ENCODE measurements at places on chromosomes 12 and 14.

DNA sequence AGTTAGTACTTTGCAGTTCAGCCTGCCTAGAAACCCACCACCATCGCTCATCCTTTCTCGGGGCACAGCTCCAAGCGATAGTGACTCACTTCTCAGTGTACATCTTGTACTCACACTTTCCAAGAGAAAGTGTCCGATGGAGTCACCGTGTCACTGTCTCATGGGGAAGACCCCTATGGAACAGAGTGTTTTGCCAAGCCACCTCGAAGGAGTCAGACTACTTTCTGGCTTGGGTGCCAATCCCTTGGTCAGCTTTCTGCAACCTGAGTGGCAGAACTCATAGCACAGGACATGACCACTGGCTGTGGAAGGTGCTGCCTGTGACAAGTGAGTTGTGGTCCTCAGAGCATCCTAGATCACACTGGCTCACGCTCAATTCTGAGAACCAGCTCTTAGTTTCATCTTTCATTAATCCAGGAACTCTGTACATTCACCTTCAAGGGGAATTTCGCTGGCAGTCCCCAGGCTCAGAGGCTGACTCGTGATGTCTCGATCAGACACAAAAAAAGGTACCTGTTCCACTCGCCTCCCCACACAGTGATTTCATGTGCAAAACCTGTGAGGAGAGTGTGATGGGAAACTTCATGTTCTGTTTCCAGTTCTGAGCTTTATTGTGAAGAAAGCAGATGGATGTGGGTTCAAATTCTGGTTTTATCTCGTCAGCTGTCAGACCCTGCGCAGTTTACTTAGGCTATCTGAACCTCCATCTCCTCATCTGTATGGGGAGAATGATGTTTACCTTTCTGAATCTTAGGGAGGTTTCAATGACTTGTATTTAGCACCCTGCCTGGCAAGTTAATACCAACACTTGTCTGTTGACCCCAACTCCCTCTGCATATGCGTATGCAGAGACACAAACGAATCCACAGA lies 127.3 kb upstream of the CCND2 start:
- no peak for DNase-seq

- no peak for DNase-seq
Measured at GRCh38 chr14:99035712-99036610, 236.0 kb downstream of the BCL11B start.

GRCh38 chr12:107094183-107094448 lies 767 bp upstream of the CRY1 start:
- DNase-seq = no peak

DNA sequence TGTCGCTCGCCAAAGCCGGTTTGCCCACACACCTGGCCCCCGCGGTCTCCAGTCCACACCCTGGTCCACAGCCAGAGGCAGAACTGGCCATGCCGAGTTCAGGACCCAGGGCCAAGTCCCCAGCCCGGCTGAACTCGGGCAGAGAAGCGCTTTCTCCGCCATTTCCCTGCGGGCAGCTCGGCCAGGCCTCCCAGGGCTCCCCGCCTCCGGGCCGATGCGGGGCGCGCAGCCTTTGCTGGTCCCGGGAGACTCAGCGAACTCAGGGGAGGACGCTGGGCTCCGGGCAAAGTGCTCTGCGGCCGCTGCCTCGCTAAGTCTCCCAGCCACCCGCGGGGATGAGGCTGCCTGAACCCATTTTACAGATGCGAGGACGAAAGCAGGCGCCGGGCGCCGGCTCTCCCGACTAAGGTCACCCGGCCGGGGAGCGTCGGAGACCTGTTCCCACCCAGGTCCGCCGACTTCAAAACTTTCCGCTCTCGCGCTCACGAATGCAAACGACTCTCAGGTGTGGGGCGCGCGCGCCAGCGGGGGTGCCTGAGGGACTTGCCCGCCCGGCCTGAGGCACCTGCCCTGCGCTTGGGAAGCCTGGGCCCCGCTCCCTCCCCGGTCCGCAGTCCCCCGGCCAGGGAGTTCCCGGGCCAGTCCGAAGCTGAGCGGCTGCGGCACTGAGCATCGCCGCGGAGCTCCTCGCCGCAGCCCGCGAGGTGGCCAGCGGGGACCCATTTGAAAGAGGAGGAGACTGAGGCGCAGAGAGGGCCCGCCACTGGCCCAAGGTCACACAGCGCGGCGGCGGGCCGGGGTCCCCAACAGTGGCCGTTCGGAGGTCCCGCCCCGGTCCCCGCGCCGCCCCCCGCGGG lies 627 bp downstream of the TESC start:
- DNase-seq = peak; percentile 7

DNA sequence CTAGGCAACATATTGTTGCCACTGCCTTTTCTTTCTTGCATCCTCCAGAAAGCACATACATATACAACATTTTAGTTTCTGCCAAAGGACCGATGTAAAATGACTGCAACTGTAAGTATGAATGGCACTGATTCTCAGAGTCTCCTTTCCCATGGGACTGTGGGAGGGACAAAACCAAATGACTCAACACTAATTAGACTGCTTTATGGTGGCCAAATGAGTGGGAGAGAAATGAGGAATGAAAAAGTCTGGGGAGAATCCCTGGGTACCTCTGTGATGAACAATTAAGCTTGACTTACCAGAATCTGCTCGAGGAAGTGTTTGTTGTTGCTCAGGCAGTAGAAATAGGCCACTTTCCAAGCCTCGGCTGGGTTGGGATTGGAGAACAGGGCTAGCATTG lies 10.1 kb downstream of the ZFYVE26 start:
- no peak for DNase-seq

DNA sequence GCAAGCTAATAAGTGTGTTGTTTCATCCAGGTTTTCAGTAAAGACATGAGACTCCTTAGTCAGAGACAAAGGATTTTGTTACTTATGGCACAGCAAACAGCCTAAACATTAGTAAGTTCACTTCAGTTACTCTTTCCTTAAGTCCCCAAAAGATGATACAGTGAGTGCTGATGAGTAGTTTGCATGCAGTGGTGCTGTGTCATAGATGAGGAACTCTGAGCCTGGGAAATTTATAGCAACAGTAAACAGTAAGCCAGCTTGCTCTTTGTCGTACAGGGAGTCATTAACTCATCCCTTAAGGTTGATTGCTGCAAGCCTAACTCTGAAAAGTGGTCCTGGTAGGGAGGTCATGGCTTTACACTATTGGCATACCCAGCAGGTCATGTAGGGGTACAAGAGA lies 208.6 kb upstream of the OR4E1 start:
- DNase-seq = no peak

DNA sequence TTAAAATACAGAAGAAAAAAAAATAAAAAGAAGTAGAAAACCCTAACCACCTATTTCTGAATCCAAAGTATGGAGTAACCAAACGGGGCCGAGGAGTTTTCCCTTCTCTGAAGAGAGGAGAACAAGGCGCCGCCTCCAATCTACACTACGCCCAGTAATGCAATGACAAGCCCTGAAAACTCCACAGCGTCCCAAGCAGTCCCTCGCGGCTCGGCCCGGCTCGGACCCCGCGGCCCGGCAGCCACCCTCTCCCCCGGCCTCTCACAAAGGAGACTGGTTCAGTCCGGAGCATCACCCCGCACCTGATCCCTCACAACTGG lies 371 bp downstream of the CHD8 start:
- DNase-seq = peak; percentile 8

DNA sequence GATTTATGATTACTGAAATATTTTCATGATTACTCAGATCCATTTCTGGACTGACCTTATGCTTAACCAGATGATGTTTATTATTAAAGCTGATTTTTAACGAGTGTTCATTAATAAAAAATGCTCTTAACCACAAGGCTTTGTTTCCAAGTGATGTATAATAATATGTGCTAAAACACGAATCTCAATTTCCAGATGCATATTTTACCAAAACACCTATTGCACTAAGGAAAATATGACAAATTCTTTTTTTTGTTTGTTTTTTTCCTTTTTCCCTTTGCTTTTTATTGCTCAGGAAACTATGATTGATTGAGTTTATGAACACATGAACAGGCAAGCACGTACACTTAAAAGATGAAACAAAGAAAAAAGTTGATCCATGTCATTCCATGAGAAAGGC lies 16.9 kb upstream of the DUSP6 start:
- DNase-seq = no peak

DNA sequence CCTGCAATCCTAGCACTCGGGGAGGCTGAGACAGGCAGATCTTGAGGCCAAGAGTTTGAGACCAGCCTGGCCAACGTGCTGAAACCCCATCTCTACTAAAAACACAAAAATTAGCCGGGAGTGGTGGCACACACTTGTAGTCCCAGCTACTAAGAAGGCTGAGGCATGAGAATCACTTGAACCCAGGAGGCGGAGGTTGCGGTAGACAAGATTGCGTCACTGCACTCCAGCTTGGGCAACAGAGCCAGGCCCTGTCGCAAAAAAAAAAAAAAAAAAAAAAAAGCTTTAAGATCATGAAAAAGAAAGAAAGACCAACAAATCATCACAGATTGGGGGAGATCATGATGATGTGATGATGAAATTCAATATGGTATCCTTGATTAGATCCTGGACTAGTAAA lies 30.6 kb downstream of the WDR89 start:
- no peak for DNase-seq

GRCh38 chr14:34257505-34257904 lies 204.5 kb downstream of the SPTSSA start:
- no peak for DNase-seq

DNA sequence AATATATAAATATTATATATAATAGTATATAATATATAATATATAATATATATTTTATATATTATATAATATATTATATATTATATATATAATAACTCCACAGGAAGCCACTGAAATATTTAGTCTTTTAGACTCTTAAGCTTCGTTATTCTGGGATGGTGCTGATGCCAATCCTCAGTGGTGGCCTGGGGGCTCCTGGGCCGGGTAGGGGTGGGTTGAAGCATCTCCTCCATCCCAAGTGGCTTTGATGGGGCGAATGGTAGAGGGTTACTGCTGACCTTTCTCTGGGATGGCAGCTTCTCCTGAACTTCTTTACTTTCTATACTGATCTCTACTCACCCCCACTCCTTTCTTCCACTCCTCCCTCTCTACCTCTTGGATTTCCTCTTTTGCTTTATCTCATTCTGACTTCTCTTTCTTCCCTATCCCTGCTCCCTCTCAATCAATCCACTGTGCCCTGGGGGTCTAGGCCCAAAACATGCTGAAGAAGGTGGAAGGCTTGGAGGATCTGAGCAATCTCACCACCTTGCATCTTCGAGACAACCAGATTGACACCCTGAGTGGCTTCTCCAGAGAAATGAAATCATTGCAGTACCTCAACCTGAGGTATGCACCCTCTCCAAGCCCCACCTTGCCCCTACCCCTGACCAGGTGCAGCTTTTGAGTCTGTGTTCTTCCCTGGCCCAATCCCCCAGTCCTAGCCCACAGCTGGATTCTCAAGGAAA lies 4.8 kb upstream of the ENO2 start:
- no peak for DNase-seq

DNA sequence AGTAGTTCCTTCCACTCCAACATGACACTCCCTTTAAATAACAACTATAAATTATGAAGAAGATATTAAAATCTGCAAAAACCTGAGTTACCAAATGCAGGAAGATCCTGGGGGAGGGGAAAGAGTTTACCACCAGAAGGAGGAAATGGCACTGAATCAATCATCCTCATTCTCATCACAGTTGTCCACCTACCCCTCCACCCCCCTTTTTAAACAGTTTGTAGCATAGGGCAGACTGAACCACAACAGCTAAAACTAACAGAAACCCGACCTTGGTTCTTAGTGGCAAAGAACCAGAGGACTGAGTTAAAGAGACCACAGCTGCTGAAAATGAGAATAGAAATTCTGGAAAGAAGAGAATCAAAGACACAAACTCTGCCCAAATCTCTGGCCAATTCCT lies 189.5 kb downstream of the MED13L start:
- DNase-seq = no peak

DNA sequence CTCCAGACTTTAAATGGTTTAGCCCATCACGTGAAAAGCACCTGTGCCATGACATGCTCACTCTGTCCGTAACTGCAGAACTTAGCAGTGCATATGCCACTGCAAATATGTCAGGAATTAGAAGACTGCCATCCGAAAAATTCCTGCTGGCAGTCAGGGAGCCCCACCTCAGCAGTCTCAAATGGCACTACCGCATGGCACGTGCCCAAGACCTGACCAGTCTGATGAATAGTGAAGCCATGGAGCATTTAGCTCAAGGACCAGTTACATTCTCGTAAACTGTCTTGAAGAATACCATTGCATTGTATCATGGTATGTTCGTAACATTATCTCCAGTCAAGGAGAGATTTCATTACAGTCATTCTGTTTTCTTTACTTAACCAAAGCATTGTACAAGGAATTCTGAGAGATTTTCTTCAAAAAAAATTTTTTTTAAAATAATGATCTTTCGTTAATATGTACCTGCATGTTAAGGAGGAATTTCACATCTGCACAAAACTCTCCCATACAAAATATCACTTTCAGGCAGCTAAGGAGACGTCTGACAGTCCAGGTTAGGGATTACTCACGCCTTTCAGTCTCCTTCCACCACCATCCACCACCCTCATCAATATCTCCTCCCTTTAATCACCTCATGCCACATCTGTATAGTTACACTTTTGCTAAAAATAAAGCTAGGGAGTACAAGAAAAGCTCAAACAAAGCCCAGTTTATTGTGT lies 138.5 kb downstream of the ANO2 start:
- DNase-seq = no peak

DNA sequence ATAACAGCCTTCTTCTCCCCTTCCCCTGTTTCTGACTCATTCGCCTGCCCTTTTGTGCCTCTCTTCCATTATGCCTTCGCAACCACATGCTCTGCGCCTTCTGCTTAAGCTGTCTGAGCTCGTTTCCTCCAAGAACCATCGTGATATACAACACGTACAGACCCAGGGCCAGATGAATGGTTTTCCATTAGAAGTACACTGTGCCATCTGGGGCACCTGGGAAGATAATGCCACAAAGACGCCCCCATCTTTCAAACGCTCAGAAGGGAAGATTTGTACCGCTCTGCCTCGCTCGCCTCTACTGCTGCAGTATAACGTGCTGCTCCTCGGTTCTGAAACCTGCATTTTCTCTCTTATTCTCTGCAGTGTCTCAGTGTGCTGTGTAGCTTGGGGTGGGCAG lies 470.9 kb upstream of the STXBP6 start:
- no peak for DNase-seq

GRCh38 chr12:105761075-105761474 lies 377.7 kb downstream of the NUAK1 start:
- DNase-seq = no peak

DNA sequence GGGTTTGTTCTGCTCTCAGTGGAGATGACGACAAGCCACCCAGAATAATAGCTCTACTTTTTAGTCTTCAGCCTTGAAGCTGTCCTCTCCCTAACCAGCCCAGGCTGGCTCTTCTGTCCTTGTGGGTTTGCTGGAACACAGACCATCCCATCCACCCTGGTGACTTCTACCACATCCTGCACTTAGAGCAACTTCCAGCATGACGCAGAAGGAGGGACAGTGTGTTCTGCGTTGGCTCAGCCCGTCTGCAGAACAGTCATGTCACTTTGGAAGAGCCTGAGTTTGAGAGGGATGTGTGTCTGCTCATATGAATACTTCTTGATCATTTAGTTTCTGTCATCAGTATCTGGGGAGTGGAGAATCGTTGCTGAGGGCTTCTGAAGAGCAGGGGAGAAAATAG lies 198.0 kb downstream of the CACNA1C start:
- DNase-seq = no peak

All from T-helper 9 cell (primary cell).